T47D (cell line): ENCODE measurements at places on chromosomes 12 and 14.

DNA sequence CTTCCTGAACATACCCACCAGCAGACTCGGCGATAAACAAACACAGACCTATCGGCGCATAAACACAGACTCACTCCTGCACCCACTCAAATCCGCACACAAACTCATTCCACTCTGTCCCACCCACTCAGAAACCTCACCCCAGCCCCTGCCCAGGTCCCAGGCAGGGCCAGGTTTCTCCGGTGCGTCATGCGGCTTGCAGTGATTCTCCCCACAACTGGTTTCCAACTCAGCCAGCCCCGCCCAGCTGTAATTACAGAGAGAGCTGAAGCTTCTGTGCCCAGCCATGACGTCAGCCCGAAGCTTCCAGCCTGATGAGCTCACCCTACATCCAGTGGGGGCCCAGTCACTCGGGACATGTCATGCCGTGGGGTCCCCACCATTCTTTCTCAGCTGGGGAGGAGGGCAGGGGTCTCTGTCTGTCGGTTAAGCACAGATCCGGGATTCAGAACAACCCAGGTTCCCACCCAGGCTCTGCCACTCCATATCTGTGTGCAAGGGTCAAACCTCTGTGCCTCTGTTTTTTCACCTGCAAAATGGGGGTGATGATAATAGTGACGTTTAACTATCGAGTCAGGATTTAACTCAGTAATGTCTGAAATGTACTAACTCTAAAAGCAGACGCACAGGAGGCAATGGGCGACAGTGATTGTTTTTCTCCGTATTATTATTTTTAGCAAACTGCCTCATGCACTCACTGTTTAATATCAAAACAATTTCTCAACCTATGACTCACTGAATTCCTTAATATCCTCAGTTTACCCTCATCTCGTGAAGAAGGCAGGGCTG is 2.3 kb upstream of the HSPB8 start:
- peak; percentile 87 for DNase-seq

GRCh38 chr14:105305345-105305744 is 4.5 kb upstream of the BRF1 start:
- DNase-seq: no peak

- no peak for DNase-seq
Observed at GRCh38 chr14:74533576-74533975, 40.0 kb downstream of the ISCA2 start.

- no peak for DNase-seq
Observed at GRCh38 chr12:69338120-69338859, 9.9 kb upstream of the LYZ start.

DNA sequence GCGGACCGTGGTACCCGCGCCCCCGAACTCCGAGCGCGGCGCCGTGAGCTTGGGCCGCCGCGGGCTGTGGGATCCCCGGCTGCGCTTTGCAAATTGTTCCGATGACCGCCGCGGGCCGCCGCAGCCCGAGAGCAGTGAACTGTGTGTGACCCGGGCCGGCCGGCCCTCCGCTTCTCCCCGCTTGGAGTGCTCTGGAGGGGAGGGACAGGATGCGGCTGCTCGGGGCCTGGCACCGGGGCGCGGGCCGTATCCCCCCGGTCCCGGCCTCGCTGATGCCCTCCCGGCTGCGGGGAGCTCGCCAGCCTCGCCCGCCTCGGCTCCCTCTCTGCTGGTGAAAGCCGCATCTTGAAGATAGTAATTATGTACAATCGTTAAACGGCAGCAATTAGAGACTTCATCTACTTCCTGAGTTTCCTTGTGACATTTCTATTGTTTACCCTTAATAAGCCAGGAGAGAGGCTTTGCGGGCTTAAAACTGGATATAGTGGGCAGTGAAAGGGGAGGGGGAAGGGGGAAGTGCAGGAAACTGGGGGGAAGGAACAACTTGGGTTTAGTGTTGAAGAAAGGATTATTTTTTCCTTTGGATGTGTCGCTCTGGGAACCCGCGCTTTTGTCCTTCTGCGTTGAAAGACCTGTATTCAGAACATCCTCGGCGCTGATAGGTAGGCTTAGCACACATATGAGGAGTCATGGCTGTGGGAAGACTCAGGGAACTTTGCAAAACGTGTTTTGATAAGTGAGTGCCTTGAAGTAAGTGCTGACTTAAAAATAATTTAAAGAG is 1.2 kb downstream of the PELI2 start:
- no peak for DNase-seq

GRCh38 chr14:93884950-93885349 is 42.2 kb upstream of the FAM181A start:
- no peak for DNase-seq

DNA sequence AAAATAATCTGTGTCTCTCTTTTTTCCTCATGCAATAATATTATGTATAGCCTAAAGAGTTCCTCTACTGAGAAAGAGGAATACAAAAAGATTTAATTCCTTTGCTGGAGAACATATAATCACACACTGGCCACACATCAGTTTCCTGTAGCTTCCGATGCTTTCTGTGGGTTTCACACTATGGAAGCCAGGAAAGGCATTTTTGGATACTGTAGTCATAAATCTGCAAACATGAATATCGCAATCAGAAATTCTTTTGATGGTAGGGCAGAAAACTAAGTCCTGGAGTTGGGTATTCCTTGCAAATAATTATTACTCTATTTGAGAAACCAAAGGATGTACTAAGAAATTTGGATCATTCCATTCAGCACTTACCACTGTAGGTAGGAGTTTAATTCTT is 260.0 kb downstream of the ACSS3 start:
- no peak for DNase-seq

DNA sequence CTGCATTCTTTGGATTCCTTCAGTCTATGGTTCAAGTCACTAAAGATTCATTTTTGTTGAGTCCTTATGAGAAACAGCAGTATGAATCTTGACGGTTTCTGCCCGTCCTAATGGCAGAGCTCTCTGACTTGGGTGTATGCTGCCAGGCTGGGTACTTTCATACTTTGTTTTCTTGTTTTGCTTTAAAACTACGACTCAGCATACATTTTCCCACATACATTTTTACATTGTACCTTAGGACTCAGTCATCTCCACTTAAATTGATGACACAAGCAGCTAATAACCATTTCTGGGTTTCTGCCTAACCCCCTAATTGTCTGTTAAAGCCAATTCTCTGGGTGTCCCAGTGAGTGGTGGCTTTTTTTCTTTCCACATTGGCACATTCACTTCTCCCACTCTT is 4.8 kb upstream of the DDX55 start:
- DNase-seq: no peak

- DNase-seq: no peak
Observed at GRCh38 chr14:79516009-79516408, 695.3 kb downstream of the DIO2 start.

DNA sequence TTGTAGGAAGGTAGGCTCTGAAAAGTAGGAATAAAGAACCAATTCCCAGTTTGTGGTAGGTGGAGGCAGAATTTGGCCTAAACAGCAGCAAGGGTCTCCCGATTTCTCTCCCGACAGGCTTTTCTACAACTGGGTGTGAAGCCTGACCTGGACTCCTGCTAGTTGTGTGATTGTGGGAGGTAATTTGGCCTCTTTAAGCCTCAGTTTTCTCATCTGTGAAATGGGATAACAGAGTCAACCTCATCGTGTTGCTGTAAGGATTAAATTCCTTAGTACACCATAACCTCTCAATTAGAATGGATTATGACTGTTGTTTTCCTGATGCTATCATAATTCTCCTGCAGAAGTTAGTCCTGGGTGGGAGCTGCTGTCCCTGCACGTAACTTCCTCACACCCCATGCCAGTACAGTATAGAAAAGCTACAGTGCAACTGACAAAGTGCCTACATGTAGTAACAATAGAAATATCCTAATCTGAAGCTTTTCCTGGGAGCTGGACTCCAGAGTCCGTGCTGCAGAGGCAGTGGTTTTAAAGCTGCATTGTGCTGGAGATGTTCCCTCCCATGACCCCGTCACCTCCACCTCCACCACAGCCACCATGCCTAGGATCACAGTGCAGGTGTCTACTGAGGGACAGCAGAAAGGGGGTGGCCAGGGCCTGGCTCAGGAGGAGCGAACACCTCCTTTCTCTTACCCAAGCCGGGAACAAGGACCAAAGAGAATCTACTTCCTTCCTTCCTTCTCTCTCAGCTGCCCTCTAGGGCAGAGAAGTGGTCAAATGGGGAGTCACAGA is 76.5 kb downstream of the FBXL14 start:
- no peak for DNase-seq

GRCh38 chr12:32604565-32604964 is 74.5 kb upstream of the DNM1L start:
- no peak for DNase-seq

DNA sequence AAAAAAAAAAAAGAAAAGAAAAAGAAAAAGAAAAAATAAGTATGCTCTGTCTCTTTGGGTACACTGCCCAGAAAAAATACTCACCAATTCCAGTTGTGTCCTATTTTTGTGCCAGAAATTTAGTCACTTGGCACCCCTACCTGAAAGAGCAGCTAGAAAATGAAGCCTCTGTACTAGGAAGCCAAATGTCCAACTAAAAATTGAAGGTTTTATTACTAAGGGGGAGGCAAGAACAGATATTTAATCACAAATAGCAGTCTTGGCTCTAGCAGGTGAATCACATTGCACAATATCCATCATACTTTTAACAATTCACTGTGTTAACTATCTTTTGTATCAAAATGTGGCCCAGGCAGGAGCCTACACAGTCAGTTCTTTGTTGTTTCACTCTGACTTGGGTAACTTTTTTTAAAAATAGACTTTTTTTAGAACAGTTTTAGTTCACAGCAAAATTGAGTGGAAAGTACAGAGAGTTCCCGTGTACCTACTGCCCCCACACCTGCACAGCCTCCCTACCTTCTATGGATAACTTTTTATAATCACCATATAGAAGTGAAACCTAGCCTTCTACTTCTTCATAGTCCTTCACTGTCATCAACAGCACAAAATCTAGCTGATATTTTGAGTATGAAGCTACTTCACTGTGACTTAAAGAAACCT is 87.1 kb upstream of the ATF7IP start:
- no peak for DNase-seq

DNA sequence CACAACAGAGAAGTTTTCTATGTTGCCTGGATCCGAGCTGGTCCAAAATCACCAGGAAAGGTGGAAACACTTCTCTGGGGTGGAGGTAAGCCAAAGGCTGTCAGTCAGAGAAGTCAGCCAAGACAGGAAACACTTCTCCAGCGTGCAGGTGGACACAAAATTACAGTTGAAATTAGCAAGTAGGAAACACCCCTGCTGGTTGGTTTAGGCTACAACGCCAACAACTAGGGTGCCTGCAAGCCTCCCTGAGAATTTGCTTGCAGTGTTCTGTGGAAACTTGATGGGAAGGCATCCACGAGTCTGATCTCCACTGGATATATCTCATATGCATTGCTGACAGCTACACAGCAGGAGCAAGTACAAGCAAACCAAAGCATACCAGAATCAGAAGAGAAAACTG is 600.5 kb downstream of the RERGL start:
- DNase-seq: no peak

DNA sequence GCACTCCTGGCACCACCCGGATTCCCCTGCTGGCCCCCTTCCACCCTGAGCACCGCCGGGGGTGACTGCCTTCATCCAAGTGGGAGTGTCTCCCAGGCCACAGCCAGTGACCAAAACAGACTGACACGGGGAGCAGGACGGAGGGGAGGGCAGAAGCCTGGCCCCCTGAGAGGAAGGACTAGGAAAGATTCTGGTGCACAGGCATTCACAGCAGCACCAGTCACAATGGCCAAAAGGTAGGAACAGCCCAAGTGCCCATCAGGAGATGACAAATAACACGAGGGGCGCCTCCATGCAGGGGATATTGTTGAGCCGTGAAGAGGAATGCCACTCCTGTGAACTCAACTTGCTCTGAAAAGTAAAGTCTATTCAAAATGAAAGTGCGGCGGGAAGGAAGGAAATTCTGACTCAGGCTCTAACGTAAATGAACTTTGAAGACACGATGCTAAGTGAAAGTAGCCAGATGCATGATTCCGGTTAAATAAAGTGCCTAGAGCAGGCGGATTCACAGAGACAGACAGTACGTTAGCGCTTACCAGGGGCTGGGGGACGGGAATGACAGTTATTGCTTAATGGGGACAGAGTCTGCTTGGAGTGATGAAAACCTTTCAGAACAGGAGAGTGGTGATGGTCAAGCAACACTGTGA is 146.1 kb upstream of the NCOR2 start:
- no peak for DNase-seq

DNA sequence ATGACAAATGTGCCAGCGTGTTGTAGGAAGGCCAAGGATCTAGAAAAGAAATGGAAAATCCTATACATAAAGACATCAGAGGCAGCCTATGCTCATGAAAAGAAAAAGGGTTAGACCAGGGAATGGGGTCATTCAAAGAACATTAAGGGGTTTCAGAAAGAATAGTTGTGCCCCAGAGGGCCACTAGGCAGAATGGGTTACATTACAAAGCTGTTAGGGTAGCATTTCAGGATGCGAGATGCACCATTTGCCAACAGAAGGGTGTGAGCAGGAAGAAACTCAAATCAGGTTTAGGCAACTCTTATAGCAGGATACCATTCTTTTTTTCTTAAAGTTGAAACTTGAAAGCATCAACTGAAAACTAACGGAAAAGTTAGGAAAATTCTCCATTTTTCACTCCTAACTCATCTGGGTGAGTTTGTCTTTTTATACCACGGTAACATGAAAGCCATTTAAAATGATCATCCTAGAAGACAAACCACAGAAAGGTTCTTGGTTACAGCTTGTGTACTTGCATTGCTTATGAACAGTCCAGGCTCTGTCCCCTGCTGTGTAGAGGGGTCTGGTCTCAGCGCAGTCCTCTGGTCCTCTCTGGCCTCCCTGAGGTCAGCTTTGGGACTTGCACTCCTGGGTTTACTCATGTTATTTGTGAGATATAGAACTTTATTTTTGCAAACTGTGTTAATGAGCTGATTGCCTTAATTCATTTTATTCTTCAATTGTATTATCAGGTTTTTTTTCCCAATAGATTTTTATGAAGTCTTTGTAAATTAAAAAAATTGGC is 209.1 kb downstream of the DACT1 start:
- DNase-seq: no peak

- DNase-seq: no peak
Observed at GRCh38 chr14:35499180-35499579, 34.8 kb upstream of the INSM2 start.

DNA sequence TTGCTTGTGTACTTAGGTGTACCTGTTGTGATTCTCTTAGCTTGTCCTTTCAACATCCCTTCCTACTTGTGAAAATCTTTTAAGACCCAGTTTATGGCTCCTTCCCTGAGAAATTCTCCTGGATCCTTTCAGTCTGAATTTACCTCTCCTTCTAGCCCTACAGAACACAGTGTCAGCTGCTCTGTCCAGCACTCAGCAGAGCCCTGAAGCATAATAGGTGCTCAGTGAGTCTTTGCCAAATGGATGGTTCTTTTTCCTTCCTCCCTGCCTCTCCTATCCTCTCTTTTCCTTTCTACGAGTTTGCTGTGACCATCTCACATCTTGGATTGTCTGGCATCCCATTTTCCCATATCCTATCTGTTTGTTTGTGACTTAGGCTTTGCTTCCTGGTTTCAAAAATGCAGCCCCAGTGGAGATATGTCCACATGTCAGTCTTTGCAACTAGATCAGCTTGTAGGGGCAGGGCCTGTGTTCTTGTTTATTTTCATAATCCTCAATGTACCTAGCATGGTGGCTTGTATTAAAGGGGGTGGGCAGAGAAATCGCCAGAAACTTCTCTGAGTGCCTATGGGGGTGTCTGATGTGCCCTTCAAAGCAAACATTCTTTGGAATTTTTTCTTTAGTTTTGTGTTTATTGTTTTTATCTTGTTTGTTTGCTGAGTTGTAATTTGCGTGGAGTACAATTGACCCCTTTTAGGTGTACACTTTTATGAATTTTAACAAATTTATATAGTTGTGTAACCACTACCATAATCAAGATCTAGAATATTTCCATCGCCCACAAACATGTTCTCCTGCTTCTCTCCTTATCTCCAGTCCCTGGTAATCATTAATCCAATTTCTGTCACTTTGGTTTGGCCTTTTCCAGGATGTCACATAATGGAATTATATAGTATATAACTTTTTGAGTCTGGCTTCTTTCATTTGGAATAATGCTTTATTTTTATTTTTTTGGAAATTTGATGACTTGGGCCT is 62.8 kb downstream of the SMOC1 start:
- no peak for DNase-seq
